Uterus (tissue), 4 donors: ENCODE measurements at places on chromosomes 2 and 18. TPM values are rescaled to one million over a fixed set of nuclear protein-coding genes. Genes with fewer than 3 reads are reported as not detected.

- DNase-seq = no peak
These were observed 50.6 kb upstream of the EML6 start for GRCh38 chr2:54672590-54673456.

GRCh38 chr2:68316111-68316510 is 3.6 kb downstream of the CNRIP1 start:
- no peak for DNase-seq

DNA sequence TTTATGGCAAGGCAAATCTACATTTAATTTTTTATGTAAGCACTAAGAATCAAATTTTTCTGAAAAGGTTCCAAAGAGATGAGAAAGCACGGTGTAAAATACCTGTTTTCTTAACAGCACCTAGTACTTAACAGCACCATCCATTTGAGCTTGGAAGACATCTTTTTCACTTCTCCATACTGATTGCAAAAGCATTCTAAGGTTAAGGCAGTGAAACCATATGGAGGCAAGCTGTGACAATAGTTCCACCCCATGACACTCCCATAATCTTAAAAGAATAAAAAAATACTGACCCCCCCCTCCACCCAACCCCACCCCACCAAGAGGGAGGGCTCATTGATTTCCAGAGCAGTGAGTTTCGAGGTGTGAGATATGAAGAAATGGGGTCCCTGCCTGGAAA is 60.6 kb downstream of the ZCCHC2 start:
- no peak for DNase-seq

Gene IGFBP5
- total RNA-seq = 666 TPM

GRCh38 chr2:10579441-10579840 is 110.3 kb downstream of the NOL10 start:
- DNase-seq = no peak

DNA sequence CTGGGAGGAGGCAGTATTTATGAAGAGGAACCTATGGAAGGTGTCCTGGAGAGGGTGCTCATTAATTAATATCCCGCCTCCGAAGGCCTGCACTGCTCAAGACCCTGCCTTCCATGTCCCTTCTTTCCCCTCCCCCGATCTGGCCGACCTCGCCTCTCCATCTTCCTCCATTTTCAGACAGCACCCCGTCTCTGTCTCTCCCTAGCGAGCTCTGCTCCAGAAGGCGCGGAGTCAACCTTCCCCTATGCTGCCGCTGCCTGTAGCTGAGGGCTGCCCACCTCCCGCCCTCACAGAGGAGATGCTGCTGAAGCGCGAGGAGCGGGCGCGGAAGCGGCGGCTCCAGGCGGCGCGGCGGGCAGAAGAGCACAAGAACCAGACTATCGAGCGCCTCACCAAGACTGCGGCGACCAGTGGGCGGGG is 1.1 kb upstream of the WBP1 start:
- no peak for DNase-seq

- DNase-seq = peak; percentile 5
These were observed 83.0 kb upstream of the CTDP1 start for GRCh38 chr18:79596446-79597175.

DNA sequence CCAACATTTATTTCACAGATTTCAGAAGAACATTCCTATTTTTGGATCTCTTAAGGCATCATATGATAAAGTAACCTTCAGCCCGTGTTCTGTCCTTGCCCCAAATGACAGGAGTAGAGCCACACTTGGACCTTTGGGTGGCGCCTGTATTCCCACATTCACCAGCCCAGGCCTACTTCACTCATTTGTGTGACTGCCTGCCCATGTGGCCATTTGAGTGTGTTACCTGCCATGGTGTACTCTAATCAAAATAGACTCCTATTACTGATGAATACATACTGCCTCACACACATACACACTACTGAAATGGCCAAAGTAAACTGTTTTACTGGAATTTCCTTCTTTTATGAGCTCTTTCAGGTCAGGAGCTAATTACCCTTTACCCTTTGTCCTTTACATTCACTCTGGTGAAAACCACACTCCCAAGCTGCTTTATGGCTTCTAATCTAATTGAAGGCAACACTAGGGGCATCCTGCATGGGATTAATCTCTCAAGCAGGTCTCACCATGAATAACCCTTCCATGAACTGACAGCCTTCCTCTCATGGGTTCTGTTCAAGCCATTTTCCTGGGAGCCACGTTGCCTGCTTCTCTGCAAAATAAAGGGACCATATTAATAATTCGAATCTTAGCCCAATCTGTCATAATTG is 271.0 kb upstream of the GALNT5 start:
- no peak for DNase-seq

DNA sequence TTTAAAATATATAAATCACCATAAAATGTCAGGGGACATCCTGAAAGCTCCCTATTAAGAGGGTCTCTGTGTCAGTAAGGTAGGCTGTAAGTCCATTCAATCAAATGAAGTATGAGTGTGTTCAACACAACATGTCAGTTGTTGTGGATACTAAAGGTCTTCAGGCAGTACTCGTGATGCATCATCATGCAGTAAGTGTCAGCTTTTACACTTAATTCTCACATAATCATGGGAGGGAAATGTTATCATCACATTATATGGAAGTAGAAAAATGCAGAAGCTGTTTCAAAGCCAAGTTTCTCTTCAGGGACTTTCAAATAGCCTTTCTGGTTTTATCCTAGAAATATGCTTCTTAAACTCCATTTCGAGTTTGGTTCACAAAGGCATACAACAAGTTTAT is 477.1 kb upstream of the ID2 start:
- no peak for DNase-seq

GRCh38 chr2:196213252-196213980 is 42.0 kb upstream of the STK17B start:
- DNase-seq = no peak

DNA sequence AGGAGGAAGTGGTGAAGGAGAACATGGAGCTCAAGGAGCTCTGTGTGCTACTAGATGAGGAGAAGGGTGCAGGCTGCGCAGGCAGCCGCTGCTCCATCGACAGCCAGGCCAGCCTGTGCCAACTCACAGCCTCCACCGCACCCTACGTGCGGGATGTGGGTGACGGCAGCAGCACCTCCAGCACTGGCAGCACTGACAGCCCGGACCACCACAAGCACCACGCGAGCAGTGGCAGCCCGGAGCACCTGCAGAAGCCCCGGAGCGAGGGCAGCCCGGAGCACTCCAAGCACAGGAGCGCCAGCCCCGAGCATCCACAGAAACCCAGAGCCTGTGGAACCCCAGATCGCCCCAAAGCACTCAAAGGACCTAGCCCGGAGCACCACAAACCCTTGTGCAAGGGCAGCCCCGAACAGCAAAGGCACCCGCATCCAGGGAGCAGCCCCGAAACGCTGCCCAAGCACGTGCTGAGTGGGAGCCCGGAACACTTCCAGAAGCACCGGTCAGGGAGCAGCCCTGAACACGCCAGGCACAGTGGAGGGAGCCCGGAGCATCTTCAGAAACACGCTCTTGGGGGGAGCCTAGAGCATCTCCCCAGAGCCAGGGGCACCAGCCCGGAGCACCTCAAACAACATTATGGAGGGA is 9.0 kb downstream of the CCDC85A start:
- DNase-seq = no peak

DNA sequence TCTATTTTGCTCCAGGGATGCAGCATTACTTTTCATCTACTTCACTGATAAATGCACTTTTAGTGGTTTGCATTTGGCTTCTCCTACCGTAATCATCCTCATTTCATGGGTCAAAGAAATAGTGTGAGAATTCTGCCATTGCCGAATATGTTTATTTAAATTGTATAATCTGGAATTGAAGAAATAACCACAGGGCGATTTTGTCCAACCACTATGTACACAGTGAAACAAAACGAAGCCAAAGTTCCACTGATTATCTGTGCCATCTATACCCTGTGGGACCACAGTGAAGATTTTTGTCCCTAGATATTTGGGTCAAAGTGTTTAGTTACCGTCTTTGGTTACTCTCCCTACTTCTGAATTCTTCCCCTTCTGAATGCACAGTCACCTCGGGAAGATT is 888.6 kb upstream of the NRXN1 start:
- no peak for DNase-seq

GRCh38 chr2:173355132-173355865 is 627 bp downstream of the CDCA7 start:
- peak; percentile 30 for DNase-seq

DNA sequence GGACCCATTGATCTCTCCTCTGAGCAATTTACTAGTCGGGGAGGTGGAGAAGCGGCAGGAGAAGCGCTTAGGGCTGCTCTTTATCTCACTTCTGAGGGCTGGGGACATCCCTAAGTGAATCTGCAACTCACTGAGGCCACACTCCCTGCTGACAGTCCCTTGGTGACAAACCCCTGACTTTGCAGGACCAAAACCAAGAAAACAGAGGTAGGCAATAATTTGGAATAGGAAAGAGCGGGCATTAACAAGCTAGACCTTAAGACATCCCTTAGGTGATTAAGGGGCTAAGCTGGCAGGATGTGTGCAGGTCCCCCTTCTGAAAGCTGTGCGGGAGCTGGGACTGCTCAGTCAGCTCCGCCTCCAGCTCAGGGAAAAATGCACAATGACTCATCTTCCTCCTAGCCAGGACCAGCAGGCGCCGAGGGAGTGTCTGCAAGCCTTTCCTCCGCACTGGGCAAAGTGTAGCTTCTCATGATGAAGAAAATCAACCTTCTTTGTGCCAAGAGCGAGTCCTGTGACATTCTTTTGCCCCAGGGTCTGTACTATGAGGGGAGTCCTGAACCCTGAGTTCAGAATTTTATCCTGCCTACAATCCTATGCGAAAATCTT is 63.3 kb downstream of the BOD1L2 start:
- DNase-seq = peak; percentile 14
